ENCODE measurements at places on chromosomes 4 and X.
A peak's percentile ranks its signal among the peaks of the same experiment; 100 is the strongest.

DNA sequence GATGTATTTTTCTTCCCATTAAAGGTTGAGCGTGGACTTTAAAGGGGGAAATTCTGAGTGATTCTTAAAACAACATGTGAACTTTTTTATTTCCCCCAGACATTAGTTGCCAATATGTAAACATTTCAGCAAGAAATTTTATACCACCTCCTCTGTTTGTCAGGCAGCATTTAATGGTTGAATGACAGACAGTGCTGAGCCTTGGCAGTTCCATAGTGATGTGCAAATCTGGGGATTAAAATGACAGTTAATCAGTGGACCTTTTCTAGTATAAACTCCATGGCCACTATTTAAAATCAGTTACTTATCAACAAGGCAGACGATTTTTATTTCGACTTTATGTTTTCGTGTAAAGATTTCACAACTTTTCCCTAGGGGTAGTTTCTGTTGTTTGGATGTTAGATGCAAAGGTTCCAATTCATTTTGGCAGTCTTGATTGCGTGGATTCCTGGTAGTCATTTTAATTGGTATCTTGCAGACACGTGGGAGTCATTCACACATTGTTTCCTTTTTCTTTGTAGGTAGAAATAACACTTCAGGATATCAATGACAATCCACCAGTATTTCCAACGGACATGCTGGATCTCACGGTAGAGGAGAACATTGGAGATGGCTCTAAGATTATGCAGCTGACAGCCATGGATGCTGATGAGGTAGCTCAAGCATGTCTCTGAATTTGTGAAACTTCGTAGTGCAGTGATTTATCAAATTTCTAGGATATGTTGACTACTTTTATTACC is 83.7 kb downstream of the FAT4 start:
- no peak for DNase-seq

- DNase-seq, result no peak
Measured at GRCh38 chr4:176156656-176157055, 38.7 kb downstream of the SPATA4 start.

DNA sequence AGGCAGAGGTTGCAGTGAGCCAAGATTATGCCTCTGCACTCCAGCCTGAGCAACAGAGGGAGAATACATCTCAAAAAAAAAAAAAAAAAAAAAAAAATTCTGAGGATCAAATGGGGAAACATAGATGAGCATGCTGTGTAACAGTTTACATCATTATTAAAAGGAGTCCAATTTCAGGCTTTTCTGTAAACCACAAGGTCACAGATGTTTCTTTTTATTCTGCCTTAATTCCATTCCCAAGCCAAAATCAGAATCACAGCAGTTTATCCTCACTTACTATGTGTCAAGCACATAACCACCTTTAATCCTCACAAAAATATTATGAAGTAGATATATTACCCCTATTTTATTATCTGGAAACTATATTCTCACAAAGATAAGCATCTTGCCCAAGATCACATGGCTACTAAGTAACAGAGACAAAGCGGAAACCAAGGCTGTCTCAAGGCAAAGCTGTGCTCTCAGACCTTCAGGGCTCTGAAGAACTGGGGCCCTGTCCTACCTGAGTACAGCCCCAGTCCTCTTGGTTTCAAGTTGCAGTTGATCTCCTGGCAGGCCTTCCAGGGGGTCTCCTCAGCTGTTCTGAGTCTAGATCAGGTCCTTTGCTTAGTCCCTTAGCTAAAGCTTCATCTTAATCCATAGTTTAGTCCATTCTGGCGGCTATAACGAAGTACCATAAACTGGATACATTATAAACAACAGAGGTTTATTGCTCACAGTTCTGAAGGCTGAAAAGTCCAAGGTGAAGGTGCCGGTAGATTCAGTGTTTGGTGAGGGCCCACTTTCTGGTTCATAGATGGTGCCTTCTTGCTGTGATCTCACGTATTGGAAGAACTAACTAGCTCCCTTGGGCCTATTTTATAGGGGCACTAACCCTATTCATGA is 141.3 kb downstream of the PALLD start:
- DNase-seq, result no peak

DNA sequence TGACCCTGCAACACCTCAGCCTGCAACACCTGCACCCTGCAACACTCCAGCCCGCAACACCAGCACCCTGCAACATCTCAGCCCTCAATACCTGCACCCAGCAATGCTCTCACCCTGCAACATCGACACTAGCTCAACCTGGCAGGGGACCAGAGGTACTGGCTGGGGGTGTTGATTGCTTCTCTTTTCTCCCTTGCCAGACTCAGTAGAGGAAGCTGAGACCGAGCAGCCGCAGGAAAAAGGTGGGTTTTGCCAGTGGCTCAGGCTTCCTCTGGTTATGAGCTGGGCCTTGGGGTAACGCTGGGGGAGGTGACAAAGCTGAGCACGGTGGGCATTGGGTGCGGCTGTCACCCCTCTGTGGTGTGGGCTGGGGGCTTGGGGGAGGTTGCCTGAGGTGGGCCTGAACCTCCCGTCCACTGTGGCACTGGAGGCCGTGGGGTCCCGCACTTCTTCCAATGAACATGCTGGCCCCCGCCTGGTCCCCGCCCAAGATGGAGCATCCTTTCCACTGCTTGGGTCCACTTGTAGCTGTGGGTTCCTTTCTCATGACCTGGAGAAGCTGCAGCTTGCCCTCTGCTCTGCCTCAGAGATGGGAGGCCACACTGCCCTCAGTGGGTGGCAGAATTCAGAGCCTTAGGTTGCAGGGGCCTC is 26.0 kb downstream of the SH3TC1 start:
- no peak for DNase-seq

DNA sequence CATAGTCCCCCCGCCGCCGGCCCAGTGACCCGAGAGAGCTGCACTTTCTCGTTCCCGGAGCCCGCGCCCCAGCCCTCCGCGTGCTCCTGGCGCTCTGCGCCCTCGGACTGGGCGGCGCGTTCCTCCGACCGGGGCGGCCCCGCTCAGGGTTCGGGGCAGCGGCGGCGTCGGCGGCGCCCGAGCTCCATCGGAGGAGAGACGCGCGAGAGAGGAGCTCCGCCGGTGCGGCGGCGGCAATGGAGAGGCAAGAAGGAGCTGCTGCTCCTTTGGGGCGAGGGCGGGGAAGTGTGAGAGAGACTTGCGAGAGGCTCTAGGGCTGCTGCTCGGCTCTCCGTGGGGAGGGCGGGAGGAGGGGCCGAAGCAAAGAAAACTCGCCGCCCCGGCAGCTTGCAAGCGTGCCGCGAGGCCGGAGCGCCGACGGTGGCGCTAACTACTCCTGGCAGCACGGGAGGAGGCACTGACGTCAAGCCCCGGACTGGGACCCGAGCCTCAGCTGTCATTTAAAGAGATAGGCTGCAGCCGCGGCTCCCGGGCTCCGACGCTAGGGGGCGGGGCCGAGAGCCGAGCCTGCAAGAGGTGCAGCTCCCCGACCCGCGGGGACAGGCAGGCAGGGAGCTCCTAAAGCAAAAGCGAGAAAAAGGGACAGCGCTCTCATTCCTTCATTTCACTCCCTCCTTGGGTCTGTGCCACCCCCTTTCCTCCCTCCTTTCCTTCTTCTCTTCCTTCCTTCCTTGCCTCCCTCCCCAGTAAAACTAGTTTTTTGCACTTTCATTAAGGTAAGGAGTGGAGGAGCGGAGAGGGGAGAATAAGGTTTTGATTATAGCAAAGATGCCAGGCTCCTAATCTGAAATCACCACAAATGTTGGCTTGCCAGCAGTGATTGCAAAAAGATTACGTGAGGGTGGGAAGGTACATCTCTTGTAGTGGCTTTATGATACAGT is at the start of gene KCTD8:
KCTD8 (minus strand) TSS at position 289 of the 941 bp plus-strand sequence.
- no peak for DNase-seq

DNA sequence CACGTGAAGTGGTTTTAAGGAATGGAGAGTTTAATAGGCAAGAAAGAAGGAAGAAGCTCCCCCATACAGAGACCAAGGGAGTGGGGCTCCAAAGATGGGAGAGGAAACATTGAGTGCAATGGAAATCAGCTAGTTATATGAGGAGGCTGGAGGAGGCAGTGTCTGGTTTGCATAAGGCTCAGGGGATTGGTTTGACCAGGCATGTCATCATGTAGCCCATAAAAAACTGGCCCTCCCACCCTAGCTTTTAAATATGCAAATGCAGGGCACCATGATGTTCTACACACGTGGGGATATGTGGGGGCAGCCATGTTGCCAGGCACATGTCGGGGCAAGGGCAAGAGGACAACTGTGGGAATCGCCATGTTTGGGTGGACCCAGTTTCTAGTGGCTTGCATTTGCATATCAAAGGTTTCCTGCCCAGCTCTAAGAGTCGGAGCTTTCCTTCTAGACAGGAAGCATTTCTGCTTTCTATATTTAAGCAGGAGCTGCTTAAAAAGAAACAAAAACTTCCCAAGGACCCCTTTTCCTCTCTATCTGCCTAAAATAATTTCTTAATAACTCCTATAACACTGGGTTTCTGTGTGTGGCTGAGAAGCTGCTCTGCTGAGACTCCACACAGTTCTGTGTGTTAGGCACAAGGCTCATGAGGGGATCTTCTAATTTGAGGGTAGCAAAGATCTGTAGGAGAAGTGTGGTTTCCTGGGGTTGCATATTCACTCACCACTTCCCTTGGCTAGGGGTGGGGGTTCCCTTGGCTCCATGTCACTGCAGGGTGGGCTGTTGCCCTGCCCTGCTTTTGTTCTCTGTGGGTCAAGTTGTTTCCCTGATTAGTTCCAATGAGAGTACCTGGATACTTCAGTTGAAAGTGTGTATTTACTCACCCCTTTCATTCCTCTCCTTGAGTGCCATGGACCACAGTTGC is 113.5 kb downstream of the VSIG4 start:
- peak; percentile 78 for DNase-seq

DNA sequence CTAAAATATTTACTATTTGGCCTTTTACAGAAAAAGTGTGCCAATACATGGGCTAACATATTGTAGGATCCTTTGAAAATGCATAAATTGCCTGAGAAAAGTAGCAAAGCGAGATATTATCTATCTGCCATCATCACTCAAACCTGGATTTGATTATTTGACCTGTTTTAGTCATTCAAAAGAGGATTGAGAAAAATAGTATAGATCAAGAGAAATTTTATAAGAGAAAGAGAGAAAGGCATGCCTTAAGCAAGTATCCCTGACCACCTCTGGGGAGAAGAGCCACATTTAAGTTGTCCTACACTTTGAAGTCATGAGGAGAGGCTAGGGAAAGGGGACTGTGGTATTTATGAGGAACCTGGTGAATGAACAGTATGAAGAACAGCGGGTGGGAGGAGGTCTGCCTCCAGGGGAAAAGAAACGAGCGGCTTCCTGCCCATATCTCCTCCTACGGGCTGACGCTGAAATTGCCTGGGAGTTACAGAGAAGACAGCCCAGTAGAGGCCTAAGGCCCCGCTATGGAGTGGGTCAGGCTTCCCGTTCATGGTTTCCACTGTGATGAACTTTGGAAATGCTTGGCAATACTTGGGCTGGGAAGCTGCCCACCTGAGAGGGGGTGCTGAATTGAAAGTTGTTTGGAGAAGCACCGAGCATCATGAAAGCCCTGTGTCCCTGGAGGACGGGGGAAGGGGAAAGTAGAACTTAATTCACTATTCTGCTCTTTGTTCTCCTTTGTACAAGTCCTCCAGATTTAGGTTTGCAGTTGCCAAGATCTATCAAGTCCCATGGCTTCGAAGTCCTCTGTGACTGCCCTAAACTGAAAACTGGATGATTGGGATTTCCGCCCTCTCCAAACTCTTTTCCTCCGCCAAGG is 106.9 kb upstream of the ACSL4 start:
- peak; percentile 4 for DNase-seq

- DNase-seq, result no peak
Measured at GRCh38 chr4:129998436-129999150, 902.6 kb downstream of the C4orf33 start.

DNA sequence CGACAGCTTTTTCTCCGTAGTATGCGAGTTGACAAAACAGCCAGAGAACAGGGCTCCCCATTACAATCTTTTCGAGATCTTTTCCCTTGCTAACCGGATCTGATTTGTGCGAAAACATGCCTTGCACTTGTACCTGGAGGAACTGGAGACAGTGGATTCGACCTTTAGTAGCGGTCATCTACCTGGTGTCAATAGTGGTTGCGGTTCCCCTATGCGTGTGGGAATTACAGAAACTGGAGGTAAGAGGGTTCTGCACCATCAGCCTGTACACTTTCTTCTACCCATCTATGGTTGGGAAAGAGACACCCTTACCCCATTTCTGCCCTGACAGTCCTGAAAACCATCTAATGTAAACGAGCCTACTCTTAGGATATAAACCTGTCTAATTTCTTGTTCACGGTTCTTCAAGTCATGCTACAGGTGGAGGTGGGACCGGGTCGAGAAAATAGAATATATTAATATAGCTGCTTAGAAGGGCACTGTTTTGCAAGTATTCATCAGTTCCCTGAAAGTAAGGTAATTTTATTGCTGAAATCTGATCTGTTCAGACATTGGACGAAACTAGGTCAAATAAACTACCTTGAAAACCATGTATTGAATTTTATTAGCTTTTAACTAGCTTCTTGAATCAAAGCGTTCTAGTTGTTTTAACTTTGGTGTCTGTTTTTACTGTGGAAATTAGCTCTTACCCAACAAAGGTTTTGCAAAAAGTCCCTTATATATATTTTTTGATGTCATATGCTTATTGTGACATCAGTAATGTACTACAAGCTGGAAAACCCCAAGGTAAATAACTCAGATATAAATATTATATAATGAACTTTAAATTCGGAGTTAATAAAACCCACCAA is 869 bp downstream of the TMEM184C start:
- DNase-seq, result no peak

GRCh38 chr4:89305712-89306437 is 1.7 kb downstream of the GPRIN3 start:
- DNase-seq, result no peak

DNA sequence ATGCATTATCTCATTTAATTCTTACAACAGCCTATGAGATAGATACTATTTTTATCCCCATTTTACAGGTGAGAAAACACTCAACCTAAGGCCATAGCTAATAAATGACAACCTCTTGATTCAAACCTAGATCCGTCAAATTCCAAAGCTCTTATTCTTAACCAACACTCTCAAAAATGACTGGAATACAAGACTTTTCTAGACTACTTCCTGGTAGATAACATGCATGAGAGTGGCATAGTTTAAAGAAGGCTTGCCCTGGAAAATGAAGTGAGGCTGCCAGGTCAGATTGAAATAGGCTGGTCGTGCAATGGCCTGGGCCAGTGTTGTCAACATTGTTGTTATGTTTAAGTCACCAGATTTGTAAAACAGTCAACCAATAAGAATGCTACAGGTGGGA is 86.6 kb downstream of the DNAAF6 start:
- no peak for DNase-seq

- DNase-seq, result no peak
Measured at GRCh38 chr4:121776610-121777401, 11.8 kb upstream of the SMIM43 start.

GRCh38 chr4:27198246-27198645 is 337.6 kb downstream of the STIM2 start:
- DNase-seq, result no peak

DNA sequence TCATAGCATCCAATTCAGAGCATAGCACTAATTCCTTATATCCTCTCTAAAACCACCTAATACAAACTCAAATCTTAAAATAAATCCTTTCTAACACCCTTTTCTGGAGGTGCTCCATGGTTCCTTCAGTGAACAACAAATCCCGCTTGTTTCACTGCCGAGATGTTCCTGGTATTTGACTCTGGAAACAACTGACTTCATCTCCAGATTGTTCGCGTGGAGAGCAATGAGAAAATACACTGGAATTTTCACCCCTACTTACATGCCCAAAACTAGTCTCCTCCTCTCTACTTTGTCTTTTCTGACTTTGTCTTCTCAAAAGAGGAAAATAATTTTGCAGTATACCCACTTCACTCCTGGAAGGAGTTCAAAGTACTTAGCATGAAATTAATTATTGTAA is 129.0 kb downstream of the PLS3 start:
- no peak for DNase-seq

Measured in SIG-M5 (cell line).